ENCODE measurements at places on chromosomes 2 and 18.

DNA sequence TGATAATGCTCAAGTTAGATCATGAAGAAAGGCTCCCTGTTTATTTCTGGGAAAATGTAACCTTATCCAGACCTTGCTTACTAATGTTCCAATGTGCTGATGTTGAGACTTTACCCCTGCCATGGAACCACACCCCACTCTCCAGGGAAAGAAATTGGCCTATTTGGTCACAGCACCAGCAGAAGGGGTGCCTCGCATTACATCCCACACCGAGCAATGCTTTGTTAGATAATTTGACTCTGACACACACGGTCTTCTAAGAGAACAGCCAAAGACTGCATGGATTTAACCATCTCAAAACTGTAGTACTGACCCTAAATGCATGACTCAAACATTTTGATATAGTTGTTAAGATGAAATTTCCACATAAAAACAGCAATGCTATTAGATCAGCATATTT lies 152.1 kb upstream of the CCDC150 start:
- no peak for DNase-seq

GRCh38 chr2:163737190-163737439 lies 1.3 kb upstream of the FIGN start:
- DNase-seq: no peak

- no peak for DNase-seq
Measured at GRCh38 chr2:69116438-69116837, 103.5 kb downstream of the ANTXR1 start.

GRCh38 chr2:156864325-156864724 lies 393.2 kb upstream of the GALNT5 start:
- DNase-seq: no peak

- no peak for DNase-seq
Measured at GRCh38 chr2:239598011-239598731, 197.4 kb upstream of the HDAC4 start.

Measured in Right ventricle myocardium inferior (tissue), 1 donor.